ENCODE measurements at places on chromosomes 2 and 18.

GRCh38 chr18:3710712-3711301 lies 260.8 kb downstream of the TGIF1 start:
- DNase-seq: no peak

DNA sequence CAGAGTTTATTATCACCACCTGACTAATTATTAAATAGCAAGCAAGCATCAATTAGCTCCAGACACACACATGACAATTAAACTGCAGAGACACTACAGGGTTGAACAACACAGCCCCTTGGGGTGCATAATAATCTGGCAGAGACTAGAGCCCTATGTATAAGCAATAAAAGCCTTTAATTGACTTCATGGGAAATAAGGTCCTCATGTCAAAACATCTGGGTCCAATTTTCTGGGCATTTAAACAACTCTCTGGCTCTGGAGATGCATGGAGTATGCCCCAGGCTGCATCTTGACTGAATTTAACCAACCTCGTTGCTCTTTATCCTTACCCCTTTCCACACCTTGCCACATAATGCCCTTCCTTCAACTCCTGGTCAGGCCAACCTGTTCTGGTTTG lies 270.7 kb upstream of the THUMPD2 start:
- DNase-seq: no peak

DNA sequence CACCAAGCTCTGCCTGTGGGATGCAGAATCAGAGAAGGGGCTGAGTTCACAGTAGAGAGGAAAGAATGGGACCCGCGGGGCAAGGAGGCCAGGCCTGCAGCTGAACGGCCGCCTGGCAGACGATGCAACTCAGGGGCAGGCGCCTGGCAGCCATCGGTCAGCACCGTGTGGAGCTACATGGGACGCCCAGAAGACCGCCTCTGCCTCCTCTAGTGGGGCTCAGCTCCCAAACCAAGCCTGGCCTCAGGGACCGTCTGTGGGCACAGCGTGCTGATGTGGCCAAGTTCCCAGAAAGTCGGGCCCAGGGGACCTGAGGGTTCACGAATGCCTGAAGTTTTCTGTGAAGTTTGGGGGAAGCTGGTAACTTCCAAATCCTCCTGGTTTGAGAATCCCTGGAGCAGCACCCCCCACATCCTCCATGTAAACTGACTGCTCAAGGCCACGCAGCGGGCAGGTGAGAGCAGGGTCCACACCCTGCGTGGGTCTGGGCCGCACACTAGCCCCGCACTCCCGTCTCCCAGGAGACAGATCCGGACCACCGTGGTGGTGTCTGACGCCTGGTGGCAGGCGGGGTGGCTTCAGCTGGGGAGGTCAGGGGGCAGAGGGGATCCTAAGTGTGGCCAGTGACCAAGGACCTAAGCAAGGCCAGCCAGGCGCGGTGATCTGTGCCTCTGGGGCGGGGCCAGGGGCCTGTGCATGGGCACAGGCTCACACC lies 14.6 kb downstream of the SNORC start:
- no peak for DNase-seq

DNA sequence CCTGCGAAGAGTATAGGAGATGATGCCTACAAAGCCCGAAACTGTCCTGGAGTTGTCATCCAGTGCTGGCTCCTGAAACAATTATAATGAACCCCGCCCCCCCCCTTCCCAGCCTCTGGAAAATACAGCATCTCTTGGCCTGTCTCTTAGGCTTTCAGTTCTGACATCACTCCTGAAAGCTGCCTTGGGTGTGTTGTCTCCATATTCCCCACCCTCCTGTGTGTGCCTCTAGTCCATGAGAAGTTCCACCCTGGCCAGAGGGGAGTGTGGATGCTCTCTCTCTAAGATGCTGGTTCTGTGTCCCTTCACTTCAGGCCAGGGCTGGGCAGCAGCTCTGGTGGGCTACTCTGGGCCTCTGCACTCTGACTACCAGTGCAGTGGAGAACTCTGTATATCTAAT lies 58.9 kb upstream of the TGFA start:
- no peak for DNase-seq

DNA sequence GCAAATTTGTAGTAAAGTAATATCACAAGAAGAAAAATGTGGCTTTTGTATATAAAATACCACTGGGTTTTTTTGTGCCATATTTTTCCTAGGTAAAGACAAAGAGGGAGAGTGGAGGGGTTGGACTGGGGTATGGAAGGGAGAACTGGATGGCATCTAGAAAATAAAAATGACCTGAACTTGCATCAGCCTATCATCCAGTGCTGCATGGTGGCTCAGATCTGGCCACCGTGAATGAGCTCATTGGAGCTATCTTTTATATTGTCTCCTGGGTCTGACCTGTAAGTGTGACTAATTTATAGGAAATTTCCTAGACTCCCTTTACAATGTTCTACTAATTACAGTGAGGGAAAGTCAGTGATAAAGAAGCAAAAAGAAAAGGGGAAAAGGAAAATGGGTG lies 369.0 kb downstream of the TMEM182 start:
- DNase-seq: no peak

DNA sequence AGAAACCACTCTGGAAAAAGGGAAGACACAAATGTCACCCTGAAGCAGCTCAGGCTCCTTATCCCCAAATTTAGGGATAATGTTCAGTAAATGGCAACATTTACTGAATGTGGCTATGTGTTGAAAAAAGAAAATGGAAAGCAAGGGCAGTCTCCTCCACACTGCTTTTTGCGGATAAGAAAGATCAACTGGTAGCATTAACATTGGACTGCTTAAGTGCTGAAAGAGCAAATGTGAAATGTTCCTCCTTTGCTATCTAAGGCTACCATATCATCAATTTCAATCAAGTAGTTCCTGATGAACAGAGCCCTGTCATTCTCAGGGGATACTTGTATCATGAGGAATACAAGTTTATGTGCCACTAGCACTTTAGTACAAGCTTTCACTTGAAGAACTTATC lies 12.5 kb downstream of the FBXO11 start:
- DNase-seq: no peak

GRCh38 chr18:37554399-37554787 lies 11.2 kb downstream of the CELF4 start:
- DNase-seq: no peak

DNA sequence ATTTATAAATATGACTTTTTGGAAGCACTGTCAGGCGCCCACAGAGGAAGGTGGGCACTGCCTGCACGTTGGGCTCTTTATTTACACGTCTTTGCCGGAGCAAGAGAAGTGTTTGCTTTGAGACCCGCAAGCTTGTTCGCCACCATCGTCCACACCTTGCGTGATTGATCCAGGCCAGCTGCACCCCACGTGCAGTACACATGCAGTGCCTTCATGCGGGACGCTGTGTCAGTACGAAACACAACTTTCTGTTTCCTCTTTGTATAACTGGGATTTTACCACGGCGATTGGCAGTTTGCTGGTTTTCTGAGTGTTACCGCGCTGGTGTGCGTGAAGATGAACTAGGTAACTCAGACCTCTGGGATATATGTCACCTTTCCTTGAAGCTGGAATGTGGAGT lies 571.0 kb upstream of the SALL3 start:
- DNase-seq: no peak

GRCh38 chr2:159513745-159514144 lies 102.6 kb downstream of the BAZ2B start:
- DNase-seq: no peak

DNA sequence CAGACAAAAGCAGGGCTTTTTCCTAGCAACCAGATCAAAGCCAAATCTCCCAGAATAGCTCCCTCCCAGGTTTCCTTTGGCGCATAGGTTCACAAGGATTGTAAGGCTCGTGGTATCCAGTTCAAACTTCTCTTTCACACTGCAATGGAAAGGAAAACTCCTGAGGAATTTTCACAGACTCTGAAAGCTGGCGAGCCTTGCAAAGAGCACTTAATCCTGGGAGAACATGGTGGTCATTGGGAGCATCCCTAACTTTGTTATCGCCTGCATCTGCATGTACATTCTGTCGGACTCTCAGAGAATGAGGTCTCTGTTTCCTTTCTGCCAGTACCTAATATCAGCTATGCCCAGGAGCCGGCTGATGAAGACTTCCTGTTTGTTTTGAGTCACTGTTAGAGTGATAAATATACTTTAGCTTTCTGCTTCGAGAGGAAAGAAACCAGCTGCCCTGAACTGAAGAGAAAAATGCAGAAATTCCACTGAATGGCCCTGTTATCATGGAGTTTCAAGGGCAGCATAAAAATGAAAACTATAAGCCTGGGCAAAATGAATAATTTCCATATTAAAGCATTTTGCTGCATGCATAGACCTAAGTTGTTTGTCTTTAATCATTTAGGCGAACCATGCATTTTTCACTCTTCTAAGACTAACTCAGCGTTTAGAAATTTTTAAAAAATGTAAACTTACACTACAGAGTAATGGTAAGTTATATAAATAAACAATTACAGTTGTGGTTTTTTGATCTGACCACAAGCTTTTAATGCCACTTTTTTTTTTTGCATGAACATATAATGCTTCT lies 76.4 kb upstream of the ZEB2 start:
- peak; percentile 9 for DNase-seq

- DNase-seq: no peak
These were observed 329.0 kb upstream of the LRATD1 start for GRCh38 chr2:14303366-14304115.

- DNase-seq: no peak
These were observed 164.1 kb downstream of the FHOD3 start for GRCh38 chr18:36461551-36461987.

GRCh38 chr2:89848763-89849368 lies 1157.4 kb downstream of the RPIA start:
- DNase-seq: no peak

- DNase-seq: no peak
These were observed 63.8 kb upstream of the GALNT3 start for GRCh38 chr2:165857876-165858275.

- no peak for DNase-seq
These were observed 43.1 kb downstream of the CPO start for GRCh38 chr2:206982360-206982955.

DNA sequence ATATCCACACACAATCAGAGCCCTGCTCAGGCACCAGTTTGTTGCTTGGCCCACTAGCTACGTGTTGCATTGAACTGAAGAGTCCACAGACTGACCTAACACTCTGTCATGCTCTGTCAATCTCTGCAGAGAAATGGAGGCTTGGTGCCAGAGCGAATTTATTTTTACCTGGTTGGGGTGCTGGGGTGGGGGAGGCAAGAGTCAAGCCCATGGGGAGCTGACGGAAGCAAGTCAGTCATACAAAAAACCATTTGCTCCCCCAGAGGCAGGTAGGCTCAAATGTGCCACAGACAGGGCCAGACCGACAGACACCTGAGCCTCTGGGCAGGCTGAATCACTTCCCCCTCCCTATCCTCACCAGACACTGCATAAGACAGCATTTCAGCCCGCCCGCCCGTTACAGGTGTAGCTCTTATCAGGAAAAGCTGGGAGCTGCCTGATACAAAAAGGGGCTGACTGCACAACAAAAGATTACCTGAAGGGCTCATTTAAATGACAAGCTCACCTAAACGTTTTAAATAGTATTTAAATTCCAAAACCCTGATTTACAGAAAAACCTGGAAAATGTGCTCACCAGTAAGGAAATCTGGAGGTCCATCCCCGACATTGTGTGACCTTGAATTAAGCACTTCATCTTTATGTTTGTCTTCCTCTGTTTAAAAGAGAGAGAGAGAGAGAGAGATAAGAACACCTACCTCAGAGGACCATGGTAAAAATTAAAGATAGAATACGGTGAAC lies 2.1 kb upstream of the PCBP1 start:
- DNase-seq: peak; percentile 81

- DNase-seq: no peak
These were observed 800.8 kb upstream of the ID2 start for GRCh38 chr2:7881063-7881462.

DNA sequence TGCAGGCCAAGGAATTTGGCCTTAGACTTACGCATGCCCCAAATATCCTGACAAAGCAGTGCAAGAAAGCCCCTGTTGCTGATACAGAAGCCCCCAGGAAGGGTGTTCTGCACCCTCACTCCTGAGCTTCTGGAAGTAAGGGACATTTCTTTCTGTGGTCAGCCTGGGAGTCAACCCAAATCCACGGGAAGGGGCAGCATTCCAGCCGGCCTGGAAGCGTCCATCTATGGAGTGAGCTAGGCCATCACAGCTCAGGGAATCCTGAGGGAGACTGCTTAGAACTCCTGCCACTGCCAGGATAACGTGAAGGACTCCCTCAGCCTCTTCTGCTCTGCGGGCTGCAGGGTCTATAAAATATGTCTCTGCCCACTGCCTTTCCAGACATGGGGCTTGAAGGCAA lies 173.9 kb downstream of the ANAPC1 start:
- DNase-seq: no peak

DNA sequence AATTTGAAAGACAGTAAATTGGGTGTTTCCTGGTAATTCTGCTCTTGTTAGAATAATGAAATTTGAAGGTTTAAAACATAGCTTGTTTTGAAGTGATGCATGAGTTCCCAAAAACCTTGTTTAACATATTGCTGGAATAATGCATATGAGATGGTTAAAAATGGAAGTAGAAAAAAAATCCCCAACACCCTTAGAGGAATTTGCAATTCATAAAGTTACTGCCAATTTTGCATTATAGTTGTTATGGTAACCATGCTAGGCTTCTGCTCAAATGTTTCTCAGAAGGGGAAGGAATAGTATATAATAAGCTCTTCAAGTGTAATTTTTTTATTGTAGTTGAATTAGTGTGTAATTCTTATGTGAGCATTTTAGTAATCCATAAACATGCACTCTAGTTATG lies 49.1 kb downstream of the FASTKD2 start:
- no peak for DNase-seq

- DNase-seq: no peak
These were observed 93.2 kb upstream of the FBXO11 start for GRCh38 chr2:47999512-47999911.

GRCh38 chr2:234071664-234072063 lies 21.2 kb downstream of the SPP2 start:
- no peak for DNase-seq

DNA sequence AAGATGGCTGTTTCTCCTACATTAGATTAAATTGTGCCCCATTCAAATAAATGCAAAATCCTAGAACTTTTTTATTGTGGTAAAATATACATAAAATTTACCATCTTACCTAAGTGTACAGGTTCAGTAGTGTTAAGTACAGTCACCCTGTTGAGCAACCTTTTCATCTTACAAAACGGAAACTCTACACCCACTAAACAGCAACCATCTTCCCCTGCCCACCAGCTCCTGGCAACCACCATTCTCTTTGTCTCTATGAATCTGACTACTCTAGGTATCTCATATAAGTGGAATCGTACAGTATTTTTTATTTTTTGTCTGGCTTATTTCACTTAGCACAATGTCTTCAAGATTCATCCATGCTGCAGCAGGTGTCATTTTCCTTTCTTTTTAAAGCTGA lies 53.0 kb downstream of the ASXL2 start:
- peak; percentile 57 for DNase-seq

DNA sequence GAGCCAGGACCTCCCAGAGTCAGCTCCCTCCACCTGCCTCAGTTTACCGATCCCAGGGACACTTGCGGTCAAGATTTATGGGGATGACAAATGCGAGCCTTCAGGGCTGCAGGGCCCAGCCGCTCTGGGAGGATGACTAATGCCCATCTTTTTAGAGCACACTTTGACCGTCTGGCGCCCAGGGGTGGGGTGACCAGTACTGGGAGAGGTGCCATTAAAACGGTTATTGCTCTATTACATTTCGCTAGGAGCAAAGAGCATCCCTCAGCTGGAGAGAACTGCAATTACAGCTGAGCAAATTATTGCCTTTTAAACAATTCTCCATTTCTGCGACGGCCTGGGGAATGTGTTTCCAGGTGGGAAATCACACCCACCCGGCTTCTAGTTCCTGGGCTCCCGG lies 42.6 kb upstream of the HPCAL1 start:
- DNase-seq: no peak

- DNase-seq: no peak
These were observed 128.0 kb upstream of the CCDC150 start for GRCh38 chr2:196511258-196512168.

All from CD4-positive, alpha-beta T cell treated with Interleukin-6 at 100 ng/mL for 8 hours (primary cell).